D721Med (cell line): ENCODE measurements at places on chromosomes 1 and 21.

GRCh38 chr1:214051786-214052185 is 64.0 kb downstream of the PROX1 start:
- no peak for DNase-seq

DNA sequence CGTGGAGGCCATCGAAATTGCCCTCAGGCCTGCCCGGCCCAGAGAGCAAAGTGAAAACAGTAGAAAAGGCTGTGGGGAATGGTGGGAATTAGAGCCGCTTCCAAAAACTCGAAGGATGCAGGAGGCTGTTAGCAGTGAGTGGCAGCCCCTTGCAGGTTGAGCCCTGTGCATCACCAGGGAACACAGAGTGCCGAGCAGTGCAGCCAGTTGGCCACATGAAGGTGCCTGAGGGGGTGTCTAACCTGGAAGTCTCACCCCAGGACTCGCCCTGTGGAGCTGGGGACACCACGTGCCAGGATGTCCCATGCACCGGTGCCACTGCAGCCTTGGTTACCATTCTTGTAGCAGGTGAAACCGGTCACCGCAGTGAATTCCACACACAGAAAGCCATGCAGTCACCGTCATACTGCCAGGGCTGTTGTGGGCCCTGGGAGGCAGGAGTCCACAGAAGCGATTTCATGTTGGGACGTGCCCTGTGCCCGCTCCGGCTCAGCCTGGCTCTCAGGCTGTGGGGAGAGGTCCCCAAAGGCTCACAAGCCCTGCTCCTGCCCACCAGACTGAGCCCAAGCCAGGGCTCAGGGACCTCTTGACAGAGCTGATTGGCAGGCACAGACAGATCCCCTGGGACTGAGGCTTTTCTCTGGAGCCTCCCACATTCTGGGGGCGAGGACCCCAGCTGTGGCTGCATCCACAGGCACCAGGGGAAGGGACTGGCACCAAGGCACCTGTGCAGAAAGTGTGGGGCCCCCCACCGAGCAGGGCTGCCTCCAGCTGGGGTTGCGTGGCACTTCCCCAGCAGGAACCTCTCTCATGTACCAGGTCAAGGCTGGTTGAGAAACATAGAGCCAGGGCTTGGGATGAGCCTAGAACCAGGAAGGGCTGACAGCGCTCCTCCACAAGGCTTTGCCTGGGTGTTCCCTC is 16.7 kb upstream of the ACTRT2 start:
- DNase-seq = no peak

GRCh38 chr1:216766633-216767327 is 43.6 kb upstream of the ESRRG start:
- no peak for DNase-seq

GRCh38 chr1:178580876-178581275 is 68.0 kb downstream of the TEX35 start:
- DNase-seq = no peak

DNA sequence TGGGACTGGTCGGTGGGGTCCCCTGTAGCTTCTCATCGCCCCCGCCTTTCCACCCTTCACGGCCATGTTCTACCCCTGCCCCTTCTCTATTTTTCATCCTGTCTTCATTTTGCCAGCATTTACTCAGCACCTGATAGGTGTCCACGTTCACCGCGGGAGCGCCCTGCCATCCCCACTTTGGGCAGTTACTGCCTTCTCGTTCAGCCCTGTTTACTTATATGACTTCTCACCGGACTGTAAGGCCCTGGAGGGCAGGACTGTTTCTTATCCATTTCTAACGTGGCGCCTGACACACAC is 380 bp downstream of the MFN2 start:
- DNase-seq = no peak

- no peak for DNase-seq
Measured at GRCh38 chr21:36297938-36298572, 21.9 kb upstream of the MORC3 start.

DNA sequence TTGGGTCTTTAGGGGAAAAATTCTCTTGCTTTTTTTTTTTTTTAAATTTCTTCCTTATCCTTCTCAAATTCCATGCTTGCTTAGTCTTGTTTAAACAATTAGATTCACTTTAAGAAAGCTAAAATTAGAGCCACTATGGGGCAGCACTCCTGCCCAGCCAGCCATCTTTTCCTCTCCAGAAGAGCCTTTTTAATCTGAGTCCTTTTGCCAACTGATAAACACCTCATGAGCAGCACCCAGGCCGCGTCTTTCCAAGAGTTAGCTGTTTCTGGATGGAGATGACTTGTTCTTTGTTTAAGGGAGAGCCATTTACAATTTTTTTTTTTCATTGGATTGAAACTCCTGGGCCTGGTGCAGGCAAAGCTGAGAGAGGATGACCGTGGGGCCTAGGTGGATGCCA is 53.3 kb upstream of the TSPAN2 start:
- no peak for DNase-seq

GRCh38 chr1:229133811-229134210 is 137.1 kb upstream of the RAB4A start:
- DNase-seq = no peak

DNA sequence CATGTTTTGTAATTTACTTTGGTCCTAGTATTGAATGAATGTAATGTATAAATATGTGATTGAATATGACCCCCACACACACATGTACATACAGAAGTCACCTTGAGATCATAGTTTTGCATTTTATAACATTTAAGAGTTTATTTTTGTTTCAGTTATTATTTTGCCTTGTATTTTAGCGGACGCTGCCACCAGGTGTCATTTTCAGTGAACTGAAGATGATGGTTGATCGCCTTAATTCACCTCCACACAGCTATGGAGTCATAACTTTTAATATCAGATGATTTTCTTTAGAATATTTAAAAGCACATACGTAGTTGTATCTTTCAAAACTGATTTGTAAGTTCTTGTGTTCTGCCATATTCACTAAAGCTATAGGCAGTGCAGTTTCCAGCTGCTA is 130.4 kb downstream of the DYRK1A start:
- no peak for DNase-seq

GRCh38 chr1:61152469-61153105 is 70.2 kb downstream of the NFIA start:
- DNase-seq = no peak

- no peak for DNase-seq
Measured at GRCh38 chr1:234918961-234919761, 209.5 kb downstream of the TOMM20 start.

- DNase-seq = peak; percentile 82
Measured at GRCh38 chr21:37563641-37564340, 197.2 kb downstream of the DYRK1A start.

GRCh38 chr1:181033799-181034451 is at the start of gene MR1:
Gene MR1 (plus strand): TSS chr1:181033983. CDS start chr1:181034008, 25 bp downstream.
- no peak for DNase-seq

DNA sequence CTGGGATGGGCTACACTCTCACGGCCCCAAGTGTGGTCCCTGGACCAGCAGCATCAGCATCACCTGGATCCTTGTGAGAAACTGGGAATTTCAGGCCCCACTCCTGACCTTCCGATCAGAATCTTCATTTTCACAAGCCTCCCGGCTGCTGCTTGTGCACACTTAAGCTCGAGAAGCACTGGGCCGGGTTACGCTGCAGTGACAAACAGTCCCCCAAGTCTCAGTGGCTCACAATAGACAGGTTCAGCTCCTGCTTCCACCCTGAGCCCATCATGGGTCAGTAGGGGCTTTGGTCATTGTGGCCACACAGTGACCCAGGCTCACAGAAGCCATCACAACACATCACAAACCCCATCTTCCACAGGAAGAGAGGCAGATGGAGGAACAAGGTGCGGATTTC is 63.5 kb downstream of the FHAD1 start:
- DNase-seq = no peak

DNA sequence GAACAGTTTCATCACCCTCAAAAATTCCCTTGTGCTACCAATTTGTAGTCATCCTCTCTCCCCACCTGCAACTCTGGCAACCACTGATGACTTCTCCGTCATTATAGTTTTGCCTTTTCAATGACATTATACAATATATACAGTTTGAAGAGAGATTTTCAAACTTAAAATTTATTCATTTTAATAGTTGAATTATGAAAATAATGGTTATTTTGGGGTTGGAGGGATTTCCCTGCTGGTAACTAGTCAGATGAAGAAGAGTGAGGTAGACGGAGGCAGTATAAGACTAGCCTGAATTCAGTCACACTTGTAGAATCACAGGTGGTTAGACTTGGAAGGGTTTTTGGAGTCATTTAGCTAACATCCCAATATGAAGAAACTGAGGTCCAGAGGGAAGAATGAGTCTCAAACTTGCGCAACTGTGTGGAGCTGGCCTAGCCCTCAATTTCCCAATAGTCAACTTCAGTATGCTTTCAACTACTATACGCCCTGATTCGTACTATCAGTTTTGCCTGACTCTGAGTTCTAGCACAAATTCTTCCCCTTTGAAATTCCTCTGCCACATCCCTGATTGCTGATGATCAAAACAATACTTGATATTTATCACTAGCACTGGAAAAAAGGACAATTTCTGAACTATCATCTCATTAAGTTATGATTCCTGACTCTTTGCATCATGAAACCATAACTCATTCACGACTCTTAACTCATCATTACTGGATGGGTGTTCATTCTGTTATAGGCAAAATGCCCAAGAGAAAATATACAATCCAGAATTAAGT is 54.2 kb downstream of the VANGL2 start:
- DNase-seq = no peak

- no peak for DNase-seq
Measured at GRCh38 chr1:203768256-203768655, 3.3 kb downstream of the LAX1 start.

- no peak for DNase-seq
Measured at GRCh38 chr21:37505963-37506362, 139.4 kb downstream of the DYRK1A start.

DNA sequence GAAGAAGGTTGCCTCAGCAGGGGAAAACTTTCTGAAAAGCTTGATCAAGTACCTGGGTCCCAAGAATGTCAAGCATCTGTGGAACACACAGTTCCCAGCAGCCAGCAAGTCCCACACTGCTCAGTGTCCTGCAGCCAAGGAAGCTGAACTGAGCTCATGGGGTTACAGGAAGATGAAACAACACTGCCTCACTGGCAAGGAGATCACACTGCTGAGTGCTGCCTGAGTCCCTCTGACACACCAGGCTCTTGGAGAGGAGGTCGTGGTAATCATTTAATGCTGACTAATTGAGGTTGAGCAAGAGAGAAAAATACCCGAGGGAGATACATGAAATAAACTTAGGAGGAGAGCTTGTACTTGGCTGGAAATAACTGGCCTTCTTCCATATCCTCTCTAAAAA is 75.2 kb downstream of the MPZL1 start:
- DNase-seq = no peak

- no peak for DNase-seq
Measured at GRCh38 chr1:215081661-215082531, 641 bp upstream of the KCNK2 start.

- no peak for DNase-seq
Measured at GRCh38 chr1:63748046-63748580, 25.7 kb upstream of the ROR1 start.

GRCh38 chr1:40983286-40983685 is 3.8 kb downstream of the CTPS1 start:
- DNase-seq = no peak

- DNase-seq = no peak
Measured at GRCh38 chr1:4366091-4366490, 288.3 kb upstream of the AJAP1 start.

DNA sequence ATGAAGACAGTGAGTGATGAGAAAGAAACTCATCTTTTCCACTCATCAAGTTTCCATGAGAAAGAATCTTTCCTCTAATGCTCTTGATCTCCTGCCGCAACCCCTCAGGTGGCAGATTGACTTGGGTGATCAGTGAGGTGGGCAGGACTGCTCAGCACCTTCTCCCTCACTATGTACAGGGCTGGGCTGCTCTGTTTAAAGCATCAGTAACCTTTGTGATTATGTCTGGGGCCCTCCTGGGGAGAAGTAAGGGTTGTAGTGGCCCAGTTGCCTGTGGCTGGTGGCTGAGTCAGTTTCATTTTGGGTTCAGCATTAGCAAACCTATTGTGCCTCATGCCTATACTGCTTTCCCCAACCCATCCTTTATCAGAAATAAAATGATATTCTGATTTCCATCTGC is 366.0 kb downstream of the TTLL7 start:
- DNase-seq = no peak

GRCh38 chr1:201655243-201655642 is 116.3 kb downstream of the NAV1 start:
- DNase-seq = no peak
